ENCODE measurements at places on chromosomes 12 and 14.

GRCh38 chr12:52323001-52323400 is 1.8 kb upstream of the KRT83 start:
- DNase-seq, result no peak

GRCh38 chr12:117313926-117314325 is 47.5 kb downstream of the NOS1 start:
- DNase-seq, result no peak

DNA sequence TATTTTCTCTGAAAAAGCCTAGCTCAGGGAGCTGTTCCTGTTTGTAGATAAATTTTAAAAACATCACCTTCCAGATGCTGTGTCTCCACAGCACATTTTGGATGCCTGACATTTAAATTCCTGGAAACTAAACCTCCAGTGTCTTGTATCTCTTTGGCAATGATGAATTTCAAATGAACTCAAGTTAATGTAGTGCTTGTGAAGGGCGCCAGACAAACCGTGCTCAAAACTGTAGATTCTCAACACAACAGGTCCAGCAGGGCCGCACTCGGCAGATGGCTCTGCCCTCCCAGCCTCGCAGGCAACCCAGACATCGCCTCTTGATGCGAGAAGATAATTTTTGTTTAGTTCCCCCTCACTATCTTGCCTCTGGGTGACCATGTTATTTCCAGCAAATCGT is 432.9 kb downstream of the VRK1 start:
- DNase-seq, result no peak

DNA sequence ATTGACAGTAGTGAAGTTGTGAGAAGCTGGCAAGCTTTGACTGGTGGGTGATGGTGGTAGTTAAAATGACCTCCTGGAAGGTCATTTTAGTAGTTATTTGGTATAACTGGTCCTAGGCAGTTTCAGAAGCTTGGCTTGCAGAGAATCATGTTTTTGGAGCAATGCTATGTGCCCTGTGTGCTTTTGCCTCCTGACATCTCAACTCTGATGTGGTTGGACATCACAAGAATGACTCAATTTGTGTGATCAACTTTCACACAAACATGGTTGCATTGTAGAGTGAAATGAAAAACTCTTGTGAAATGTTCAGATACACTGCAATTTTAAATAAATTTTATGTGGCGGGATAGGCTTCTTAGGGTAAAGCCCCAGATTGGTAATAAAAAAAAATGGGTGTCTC is 8.3 kb upstream of the ABCD2 start:
- no peak for DNase-seq

DNA sequence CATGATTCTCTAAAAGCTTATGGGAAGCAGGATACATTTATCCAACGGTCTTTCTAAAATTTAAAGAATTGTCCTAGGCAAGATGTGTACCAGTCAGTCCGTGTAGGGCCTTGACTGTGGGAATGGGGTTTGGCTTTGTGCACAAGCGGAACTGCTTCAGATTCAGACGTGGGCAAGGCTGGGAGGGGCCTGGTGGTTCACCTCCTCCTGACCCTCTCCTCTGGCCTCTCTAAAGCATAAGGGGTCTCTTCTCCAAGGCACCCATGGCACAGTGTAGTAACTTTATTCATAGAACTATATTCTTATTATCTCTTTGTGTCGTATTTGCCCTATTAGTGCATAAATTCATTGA is 121.2 kb upstream of the PTPRB start:
- DNase-seq, result no peak

- no peak for DNase-seq
Observed at GRCh38 chr14:24053548-24054323, 1.9 kb downstream of the CARMIL3 start.

DNA sequence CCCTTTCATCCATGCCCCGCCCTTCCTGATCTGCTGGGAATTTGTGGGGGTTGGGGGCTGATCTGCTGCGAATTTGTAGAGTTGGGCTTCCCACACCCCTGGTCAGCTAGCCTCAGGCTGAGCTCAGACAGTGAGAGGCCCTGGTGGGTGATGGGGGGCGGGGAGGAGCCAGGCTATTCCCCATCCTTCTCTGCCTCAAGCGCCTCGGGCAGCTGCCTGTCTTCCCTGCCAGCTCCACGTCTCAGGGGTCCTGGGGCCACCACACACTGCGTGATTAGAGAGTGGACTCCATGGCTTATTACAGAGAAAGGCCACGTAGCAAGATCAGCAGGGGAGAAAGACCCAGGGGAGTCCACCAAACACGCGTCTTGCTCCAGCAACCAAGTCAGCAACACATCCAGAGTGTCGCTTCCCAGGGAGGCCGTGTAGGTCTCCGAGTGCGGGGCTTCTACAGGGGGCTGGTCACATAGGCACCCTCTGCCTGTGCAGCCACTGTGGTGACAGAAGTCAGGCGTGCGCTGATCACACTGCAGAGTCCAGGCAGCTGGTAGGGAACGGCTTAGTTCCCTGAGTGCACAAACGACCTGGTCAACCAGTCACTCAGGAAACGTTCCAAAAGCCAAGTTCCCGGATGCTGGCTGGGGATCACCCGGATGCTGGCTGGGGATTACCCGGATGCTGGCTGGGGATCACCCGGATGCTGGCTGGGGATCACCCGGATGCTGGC is 254.4 kb upstream of the SFSWAP start:
- no peak for DNase-seq
